ENCODE measurements at places on chromosomes 16 and 17.
A peak's percentile ranks its signal among the peaks of the same experiment; 100 is the strongest.

GRCh38 chr16:53055541-53056391, 975 bp downstream of the CHD9 start:
- peak; percentile 65 for DNase-seq

DNA sequence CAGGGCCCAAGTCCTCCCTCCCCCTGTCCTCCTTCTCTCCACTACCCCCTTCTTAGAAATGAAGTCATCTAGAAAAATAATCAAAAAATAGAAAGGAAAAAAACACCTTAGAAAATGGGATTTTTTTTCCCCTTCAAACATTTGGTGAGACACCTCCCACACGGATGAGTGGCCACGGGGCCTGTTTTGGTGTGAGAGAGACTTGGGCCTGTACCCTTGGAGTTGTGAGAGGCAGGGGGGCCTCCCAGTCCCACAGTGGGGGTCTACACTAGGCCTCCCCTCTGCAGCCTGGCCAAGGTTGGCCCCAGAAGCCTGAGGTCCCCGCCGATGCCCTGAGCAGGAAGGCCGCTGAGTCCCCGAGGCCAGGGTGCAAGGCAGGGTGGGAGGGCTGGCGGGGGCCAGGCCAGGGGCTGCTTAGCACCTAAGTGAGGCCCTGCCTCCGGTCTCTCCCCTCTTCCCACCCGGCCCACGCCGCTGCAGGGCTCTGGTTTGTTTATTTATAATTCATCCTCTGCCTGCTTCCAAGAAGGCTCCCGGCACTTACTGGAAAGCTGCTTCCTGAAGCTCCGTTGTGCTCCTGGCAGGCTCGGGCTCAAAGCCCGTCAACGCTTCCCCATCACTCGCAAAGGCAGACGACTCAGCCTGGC, 26.4 kb downstream of the NPTX1 start:
- no peak for DNase-seq

DNA sequence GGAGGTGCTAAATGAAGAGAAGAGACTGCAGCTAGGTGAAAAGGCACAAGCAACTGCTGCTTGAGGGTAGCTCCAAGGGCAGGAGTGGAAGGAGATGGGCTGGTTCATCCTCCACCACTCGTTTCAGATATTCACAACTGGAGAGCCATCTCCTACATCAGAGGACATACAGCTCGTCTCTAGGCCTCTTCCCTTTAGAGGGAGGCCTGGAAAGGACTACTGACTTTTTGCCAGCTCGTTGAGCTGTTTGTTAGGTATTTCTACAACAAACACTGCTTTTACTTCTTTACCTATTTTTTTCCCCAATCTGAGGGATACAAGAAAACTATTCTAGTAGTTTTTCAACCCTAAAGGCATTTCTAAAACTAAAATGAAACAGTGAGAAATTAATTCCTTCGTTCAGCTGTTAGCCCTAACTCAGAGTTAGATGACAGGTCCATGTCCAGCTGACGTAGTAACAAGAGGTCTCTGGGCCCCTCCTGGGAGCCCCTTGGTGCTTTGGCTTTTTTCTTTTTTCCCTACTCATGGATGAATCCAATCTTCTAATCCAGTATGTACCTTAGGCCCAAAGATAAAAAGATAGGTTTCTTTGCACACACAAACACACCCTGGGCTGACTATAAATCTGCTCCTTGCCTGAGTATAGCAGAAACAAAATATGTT, 47.8 kb upstream of the TBX2 start:
- DNase-seq: no peak

- peak; percentile 58 for DNase-seq
These were observed 1.8 kb upstream of the EXOSC6 start for GRCh38 chr16:70253291-70254106.

GRCh38 chr16:53844804-53845203, 140.8 kb downstream of the FTO start:
- no peak for DNase-seq

- DNase-seq: peak; percentile 93
These were observed 25.6 kb upstream of the MRPS23 start for GRCh38 chr17:57875290-57876022.

- DNase-seq: peak; percentile 91
These were observed 58.0 kb downstream of the ASIC2 start for GRCh38 chr17:33234930-33235685.

DNA sequence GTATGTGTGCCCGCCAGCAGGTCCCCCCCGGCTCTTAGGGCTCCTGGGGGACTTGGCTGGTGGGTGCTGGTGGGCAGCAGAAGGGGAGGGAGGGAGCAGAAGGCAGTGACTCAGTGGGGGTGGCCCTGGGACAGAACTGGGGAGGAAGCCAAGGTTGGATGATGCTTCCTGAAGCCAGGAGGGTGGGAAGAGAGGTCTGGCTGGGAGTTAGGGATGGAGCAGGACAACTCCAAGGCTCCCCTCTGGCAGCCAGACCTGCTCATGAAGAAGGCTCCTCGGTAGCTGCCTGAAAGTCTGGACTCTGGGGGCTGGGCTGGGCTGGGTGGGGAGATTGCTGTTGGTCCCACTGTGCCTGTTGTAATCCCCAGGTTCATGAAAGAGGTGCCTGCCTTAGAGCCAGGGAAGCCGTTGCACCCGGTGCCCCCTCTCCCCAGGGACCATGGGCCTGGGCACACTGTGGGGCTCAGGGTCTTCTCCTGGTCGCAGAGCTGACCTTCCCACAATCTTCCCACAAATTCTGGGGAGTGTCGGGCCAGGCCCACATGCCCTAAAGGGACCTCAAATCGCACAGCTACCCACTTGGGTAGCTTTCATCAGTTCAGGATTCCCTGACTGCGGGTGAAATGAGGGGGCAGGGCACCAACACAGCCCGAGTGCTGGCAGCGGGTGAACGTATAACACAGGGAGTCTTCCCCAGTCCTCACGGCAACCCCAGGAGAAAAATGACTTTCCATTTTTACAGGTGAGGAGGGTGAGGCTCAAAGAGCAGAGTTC, 1.1 kb upstream of the PLEKHG4 start:
- peak; percentile 75 for DNase-seq

GRCh38 chr17:35795007-35795870, at the start of gene MMP28:
MMP28 (minus strand) TSS chr17:35795641; CDS start chr17:35795377, 264 bp downstream.
- peak; percentile 79 for DNase-seq

- DNase-seq: no peak
These were observed 28.5 kb upstream of the MEAK7 start for GRCh38 chr16:84532855-84533486.

DNA sequence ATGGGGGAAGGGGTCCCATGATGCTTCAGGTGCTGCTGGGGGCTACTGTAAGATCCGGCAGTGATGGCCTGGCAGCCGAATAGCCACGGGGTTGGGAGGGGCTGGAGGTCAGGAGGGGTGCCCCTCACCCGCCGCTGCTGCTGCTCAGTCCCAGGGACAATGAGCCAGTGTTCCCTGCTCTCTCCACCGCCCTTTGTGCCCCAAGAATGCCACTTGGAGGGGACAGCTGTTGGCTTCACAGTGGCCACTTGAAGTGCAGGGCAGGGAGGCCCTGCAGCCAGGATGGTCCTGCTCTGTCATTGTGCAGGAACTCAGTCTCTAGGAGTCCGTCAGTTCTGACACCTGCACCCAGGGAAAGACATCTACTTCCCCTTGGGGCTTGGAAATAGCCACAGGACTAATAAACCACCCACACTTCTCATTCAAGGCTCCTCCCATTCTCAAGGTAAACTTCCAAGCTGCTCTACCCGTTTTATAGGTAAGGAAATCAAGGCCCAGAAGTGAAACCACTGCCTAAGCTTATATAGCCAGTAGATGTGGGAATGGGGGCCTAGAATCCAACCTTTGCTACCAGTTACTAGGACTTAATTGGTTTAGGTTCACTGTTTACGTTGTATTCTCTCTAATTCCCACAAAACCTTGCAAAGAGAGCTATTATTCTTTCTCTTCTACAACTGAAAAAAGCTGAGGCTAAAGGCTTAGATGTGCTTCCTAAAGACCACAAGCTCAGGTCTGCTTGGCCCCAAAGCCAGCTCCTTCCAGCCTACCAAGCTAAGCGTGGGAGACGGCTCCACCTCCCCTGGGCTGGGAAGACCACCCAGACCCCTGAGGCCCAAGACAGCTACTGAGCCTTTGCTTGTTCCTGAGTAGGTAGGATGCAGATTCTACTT, 6.2 kb upstream of the CPSF4L start:
- DNase-seq: no peak

DNA sequence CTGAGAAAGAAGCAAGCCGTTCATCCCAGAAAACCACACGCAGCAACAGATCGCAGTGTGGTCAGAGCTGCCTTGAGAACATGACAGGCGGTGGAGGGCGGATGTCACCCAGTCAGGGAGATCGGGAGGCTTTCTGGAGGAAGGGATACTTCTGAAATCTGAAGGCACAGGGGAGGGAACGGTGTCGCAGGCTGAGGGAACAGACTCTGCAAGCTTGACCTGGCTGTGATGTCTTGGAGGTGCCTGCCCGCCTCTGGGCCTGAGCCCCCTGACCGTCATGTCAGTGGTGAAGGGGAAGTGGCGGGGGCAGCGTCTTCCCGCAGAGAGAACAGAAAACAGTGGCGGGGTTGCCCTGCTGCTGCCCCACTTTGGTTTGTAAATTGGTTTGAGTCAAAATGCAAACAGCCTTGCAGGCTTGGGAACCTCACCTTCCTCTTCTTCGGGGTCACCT, 8.1 kb upstream of the ATP2A3 start:
- DNase-seq: no peak

DNA sequence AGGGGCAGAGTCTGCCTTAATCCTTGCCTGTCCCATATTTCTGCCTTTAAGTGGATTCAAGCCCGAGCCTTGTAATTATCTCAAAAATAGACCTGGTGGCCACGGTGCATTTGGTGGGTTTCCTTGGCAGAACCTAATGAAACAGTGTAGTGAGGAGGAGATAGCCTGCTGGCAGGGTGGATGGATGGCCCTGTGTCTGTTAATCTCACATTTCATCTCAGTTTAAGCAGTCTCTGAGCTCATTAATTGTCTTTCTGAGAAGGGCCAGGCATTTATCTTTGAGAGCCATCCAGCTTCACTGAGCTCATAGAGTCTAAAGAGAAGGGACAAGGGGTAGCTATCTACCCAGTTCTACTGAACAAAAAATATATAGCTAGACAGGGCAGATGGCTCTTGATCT, 364.0 kb upstream of the EEF2KMT start:
- no peak for DNase-seq

- DNase-seq: peak; percentile 93
These were observed 57.3 kb upstream of the BCO1 start for GRCh38 chr16:81181013-81181720.

DNA sequence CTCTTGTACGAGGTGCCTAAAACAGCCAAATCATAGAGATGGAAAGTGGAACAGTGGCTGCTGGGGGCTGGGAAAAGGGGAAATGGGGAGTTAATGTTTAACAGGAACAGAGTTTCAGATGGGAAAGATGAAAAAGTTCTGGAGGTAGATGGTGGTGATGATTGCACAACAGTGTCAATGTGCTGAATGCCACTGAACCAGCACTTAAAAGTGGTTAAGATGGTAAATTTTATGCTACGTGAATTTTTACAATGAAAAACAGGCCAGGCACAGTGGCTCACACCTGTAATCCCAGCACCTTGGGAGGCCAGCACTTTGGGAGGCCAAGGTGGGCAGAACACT, 130.4 kb downstream of the C16orf78 start:
- no peak for DNase-seq

GRCh38 chr16:88367560-88367959, 15.2 kb upstream of the ZNF469 start:
- no peak for DNase-seq

DNA sequence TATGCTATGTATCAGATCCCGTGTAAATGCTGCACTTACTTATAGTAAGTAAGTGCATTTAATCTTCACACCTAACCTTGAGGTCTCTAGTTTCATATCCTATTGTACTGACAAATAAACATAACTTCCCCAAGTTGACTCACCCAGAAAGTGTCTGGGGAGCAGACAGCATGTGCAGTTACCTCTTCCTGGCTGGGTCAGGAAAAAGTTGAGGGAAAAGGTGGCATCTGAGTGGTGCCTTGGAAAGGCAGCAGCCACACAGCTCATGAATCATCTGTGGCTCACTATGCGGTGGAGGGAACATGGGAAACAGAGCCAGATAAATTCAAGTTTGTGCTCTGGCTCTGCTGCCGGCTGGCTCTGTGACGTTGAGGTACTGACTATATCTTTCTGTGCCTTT, 382.0 kb upstream of the DYNLRB2 start:
- DNase-seq: peak; percentile 67

DNA sequence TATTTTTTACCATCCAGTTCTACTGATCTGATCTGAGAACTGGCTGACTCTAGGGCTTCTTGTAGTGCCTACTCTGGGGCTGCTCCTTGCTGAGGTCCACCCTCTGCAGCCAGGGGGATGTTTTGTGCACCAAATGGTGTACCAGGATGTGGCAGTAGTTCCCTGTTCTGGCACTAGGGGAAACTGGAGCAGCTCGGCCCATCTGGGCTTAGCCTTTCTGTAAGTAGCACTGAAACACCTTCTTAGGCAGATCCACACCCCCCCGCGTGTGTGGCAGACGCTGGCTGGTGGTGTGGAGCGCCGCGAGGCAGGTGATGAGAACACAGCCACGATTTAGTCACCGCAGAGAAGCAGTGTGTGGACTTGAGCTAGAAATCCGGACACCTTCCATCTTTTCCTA, 17.0 kb downstream of the DUSP14 start:
- DNase-seq: no peak

DNA sequence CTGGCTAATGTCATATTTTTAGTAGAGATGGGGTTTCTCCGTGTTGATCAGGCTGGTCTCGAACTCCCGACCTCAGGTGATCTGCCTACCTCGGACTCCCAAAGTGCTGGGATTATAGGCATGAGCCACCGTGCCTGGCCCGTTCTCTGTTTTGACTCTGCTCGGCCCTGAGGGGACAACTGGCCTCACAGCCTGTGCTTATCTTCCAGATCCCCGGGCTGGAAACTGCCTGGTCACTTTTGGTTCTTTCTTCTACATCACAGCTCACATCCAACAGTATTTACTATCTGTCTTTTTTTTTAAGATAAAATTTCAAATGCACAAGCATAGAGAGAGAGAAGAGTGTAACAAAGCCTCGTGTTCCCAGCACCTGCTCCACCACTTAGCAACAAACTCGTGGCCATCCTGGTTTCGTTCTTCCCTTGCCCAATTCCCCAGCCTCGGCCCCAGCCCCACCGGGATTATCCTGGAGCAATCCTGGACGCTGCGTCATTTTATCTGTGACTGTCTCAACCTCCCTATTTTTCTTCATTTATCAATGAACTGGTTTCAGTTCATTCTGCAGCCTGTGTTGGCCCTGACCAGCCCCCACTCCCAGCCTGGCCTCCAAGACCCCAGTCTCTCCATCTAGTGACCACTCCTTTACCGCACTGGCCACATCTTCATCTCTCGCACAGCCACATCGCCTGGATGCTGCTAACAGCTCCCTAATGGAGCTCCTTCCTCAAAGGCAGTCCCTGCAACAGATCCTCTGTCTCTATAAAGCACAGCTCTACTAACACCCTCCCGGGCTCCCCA, 21.1 kb downstream of the PIMREG start:
- DNase-seq: no peak

- no peak for DNase-seq
These were observed 12.3 kb upstream of the CDH1 start for GRCh38 chr16:68724797-68725196.

All from GM03348 (cell line).